Right renal cortex interstitium (tissue), 3 donors: ENCODE measurements at places on chromosomes 4 and X. TPM values are rescaled to one million over a fixed set of nuclear protein-coding genes. Genes with fewer than 3 reads are reported as not detected.

NXF2B gene
- 0.79 TPM for polyA plus RNA-seq

DMP1 gene
- not detected for polyA plus RNA-seq

CTAG2 gene
- polyA plus RNA-seq: not detected

PCSK1N gene
- polyA plus RNA-seq: 10.4 TPM

LGI2 gene
- 35.5 TPM for polyA plus RNA-seq

DNA sequence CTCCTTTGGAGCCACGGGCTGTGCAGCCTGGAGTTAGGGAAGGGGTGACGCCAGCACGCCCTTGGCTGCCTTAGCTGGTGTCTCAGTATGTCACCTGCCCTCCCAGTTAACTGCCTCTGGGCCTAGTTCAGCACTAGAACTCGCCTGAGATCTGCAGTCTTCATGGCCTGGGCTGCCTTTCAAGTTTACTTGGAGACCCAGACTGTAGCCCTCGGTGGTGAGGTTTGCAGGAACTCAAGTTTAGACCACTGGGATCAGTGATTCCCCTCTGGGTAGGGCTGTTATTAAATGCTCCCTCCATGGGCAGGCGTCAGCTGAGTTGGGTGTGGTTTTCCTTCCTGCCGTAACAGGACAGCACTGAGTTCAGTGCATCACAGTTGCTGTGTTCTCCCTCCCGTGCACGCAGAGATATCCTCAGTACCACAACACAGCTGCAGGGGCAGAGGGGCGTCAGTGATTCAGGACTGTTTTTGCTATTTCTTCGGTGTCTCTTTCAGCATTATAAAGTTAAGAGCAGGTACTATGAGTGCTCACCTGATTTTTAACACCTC, 30.5 kb downstream of the PLAC8 start:
- no peak for DNase-seq

GRCh38 chr4:84403656-84404055, 95.4 kb downstream of the NKX6-1 start:
- no peak for DNase-seq

DNA sequence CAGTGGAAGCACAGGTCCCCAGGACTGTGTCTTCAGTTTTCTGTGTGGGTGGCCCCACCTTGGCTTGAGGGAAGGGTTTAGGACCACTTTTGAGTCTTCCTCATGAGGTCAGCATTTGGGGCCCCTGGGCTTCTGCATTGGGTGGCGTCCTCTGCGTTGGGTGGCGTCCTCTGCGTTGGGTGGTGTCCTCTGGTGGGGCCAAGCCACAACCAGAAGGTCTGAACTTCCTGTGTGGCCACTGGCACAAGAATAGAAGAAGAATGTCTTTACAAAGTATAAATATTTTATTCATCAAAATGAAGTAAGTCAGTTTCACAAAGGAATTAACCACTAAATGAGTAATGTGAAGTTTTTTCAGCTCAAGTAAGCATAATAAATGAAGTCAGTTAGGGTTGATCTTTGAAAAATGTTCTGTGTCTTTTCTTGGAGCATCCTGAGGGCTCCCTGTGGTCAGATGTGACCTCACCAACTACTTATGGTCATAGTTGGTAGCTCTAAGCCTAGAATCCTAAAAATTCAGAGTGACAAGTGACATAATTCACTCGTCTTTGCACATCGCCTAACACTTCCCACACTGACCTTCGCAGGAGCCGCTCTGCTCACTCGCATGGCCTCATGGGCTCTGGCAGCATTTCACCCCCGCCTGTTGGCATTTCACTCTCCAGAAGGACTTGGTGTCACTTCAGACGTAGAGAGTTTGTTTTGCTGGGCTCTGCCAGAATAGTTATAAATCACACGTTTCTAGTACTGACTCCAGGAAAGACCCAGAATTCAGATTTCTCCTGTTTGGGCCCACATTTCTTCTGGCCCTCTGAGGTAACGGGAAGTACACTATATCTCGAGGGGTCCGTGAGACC, 39.0 kb upstream of the HGFAC start:
- DNase-seq: no peak

GRCh38 chr4:80202190-80202711, 4.9 kb downstream of the PRDM8 start:
- no peak for DNase-seq

- DNase-seq: no peak
Measured at GRCh38 chr4:6002492-6002833, 15.8 kb downstream of the C4orf50 start.

- no peak for DNase-seq
Measured at GRCh38 chr4:55385201-55385649, 10.5 kb upstream of the TMEM165 start.

DNA sequence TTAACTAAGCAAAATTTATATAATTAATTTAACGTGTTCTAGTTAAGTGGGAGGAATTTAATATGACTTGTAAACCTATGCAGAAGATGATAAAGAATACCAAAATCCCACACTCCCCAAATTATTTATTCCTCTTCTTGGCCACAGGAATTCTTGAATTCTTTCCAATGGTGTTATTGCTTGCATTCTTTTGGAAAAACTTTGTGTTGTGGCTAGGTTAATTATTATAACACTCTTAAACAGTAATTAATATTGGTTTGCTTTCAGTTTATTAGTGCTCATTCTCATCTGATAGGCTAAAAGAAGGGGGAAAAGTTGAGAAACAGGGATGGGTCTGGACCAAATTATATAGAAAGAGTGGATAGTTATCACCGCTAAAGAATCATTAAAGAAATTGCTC, 141.5 kb upstream of the PABPC4L start:
- no peak for DNase-seq

- DNase-seq: no peak
Measured at GRCh38 chrX:12917753-12918152, 11.3 kb downstream of the TLR8 start.

DNA sequence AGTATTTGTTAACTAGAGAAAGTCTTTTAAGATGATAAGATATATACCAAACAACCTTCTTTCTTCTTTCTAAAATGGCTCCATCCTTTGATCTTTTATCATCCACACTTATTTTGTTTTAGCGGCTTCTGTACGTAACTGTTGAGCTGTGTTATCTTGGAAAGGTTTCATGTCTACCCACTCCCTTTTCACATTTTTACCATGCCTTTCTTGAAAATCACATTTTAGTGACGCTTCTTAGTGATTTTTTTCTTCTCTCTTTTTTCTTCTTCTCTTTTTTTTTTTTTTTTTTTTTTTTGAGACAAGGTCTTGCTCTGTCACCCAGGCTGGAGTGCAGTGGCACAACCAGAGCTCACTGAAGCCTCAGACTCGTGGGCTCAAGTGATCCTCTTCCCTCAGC, 135.1 kb downstream of the CHIC2 start:
- DNase-seq: no peak

- no peak for DNase-seq
Measured at GRCh38 chr4:184395971-184396391, 78.4 kb downstream of the IRF2 start.

DNA sequence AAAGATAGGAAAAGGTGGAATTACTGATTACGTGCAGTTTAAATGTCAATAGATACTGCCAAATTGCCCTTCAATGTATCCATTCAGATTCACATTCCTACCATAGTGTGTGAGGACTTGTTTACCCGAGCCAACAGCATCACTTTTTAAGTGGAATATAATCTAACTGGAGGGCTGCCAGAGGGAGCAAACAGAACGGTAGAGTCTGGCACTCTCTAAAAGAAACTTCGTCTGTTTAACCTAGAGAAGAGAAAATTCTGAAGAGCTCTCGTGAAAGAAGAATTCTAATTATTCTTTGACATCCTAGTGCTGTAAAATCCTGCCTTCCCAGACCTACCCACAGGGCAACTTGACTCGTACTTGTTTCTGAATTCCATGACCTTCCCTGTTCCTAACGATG, 23.2 kb downstream of the SMIM43 start:
- no peak for DNase-seq

DNA sequence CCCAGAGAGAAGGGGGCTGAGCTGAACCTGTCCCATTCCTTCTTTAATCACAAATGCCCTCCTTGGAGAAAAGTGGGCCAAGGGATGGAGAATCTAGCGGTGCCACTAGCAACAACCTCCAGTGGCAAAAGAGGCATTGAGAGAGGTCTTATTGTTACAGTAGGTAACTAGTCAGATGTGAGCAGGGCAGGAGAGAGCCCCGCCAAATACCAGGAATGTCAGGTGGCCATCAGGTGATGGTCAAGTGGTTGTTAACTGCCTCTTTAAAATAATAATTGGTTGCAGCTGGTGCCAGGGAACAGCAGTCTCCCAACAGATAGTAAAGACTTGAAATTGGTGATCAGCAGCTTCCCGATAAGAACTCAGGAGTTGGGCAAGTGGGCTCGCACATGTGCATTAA, 116.1 kb downstream of the EVC2 start:
- no peak for DNase-seq

DNA sequence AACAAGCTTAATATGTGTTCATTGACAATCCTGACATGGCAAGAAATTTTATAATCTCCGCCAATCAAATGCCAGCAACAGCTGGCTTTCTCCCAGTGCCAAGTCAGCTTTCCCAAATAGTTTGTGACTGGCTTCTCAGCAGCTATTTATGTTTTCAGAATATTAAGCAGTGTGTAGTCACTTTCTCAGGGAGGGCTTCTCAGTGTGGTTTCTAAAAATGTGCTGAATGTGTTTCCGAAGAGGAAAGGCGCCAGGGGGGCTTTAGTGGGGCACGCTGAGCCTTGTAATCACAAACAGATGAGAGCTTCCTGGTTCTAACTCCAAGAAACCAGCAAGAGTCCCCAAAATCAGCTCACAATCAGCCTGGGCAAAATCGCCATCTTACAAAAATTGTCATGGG, 258.7 kb upstream of the CPEB2 start:
- no peak for DNase-seq

GRCh38 chrX:38061335-38061734, 55.0 kb downstream of the SYTL5 start:
- no peak for DNase-seq

GRCh38 chrX:140177821-140178220, 212.5 kb upstream of the CXorf66 start:
- no peak for DNase-seq

- no peak for DNase-seq
Measured at GRCh38 chr4:150332086-150332485, 249.9 kb upstream of the MAB21L2 start.

- no peak for DNase-seq
Measured at GRCh38 chr4:111977419-111977965, 167.8 kb upstream of the FAM241A start.

DNA sequence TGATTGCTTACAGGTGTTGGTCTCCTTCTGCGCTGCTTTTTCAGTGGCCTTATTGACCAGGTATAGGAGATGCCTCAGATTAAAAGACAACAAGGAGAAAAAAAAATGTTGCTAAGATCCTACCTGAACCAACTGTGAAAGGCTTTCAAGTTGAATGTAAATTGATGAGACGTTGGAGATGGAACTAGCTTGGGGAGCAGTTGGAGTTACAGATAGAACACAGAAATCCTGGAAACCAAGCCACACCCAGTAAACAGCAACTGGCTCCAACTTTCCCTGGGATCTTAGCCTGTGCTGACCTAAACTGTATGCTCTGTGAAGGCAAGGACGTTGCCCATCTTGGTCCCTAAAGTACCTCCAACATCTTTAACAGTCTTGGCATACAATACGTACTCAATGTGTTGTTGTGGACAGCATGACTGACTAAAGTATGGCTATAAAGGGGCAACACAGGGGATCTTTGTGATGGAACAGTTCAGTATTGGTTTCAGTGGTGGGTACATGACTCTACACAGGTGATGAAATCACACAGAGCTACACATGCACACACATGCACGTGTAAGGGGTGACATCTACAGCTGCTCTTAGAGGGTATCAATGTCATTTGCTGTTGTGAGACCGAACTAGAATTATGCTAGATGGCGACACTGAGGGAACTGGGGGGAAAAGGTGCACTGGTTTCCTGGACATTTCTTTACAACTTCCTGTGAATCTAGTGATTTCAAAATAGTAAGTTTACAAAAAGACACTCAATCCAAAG, 22.3 kb downstream of the GAB3 start:
- no peak for DNase-seq

DNA sequence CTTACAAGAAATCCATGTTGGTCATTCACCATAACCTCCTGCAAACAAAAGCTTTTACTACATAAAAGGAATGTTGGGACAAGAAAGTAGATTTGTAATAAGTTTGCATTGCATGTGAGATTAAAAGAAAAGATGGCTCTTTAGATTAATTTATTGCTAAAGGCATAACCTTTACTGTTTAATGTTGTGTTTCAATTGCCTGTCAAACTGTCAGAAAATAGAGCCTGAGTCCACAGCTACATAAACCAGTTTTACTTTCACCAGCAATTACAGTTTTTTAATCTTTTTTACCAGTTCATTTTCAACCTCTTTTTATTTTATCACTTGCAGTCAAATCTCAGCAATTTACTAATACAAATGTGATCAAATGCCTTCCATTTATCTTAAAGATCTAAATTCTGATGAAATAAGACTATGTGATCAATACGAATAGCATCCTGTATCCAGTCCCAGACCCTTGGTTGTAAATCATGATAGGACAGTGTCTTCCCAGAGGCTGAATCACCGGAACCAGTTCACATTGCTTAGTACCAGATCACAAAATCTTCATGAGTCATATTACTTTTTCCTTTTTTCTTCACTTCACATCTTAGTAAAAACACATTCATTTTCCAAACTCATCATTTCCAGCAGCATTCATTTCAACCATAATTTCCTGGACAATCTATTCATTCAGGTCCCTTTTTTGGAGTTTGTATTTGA, 95.4 kb upstream of the FRG1 start:
- no peak for DNase-seq

GRCh38 chr4:48944756-48945241, 38.2 kb upstream of the OCIAD2 start:
- DNase-seq: no peak

GRCh38 chrX:110795645-110796406, at the start of gene CHRDL1:
TSS of gene CHRDL1 (minus strand) at chrX:110795817. CDS start at chrX:110792181, 3,636 bp downstream.
- no peak for DNase-seq

GRCh38 chr4:88757067-88757466, 59.4 kb upstream of the NAP1L5 start:
- DNase-seq: no peak

- DNase-seq: no peak
Measured at GRCh38 chr4:116839826-116840225, 245.6 kb downstream of the TRAM1L1 start.

- no peak for DNase-seq
Measured at GRCh38 chr4:98093662-98094061, 49.6 kb downstream of the STPG2 start.

DNA sequence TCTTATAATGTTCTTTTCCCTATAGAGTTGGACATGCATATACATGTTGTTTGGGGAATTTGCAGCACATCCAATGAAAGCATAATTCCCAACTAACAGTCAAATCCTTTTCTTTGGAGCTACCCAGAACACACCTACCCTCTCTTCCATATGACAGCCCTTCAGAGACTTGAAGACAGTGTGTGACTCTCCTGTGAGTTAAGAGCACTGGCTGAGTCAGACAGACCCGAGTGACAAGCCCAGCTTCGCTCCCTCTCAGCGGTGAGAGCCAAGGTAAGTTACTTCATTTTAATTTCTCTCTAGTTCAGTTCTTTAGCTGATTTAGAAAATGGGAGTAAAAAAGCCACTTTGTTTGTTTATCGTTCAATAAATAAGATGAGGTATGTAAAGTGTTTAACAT, 86.3 kb downstream of the RTL9 start:
- DNase-seq: no peak

DNA sequence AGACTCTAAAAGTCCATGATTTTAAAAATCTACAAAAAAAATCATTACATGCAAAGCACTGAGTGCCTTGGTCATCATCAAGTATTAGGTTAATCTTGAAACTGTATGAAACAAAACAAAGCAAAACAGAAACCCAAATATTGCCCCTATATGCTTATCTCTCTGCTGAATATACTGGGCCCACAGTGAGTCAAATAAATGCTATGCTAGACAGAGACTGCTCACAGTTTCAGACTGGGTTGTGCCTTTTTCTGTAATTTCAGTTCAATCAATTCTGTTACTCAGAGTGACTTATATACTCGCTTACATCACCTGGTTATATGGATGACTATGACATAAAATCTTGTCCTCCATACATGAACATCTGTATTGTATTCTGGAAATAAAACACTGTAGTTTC, 257.1 kb upstream of the ACTRT1 start:
- no peak for DNase-seq
